ENCODE measurements at places on chromosomes 16 and 17. TPM values are rescaled to one million over a fixed set of nuclear protein-coding genes. Genes with fewer than 3 reads are reported as not detected.

DNA sequence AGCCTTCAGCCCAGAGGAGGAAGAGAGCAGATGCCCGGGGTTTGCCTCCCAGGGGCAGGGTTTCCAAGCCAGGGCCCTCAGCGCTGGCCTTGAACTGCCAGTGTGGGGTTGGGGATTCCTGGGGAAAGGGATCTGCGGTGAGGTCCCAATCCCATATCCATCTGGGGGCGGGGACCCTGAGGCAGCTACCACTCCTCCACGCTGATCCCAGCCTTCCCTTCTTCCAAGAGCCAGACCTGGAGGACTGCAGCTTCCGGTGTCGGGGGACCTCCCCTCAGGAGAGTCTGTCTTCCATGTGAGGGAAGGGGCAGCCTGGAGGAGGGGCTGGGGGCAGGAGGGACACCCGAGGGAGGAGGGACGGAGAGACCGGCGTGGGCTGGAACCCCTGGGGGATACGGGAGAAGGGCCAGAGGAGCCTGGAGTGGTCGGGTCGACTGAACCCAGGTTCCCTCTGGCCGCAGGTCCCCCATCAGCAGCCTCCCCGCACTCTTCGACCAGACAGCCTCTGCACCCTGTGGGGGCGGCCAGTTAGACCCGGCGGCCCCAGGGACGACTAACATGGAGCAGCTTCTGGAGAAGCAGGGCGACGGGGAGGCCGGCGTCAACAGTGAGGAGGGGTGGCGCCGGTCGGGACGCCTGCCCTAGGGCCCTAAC, 10.7 kb upstream of the CISD3 start:
- DNase-seq: no peak

GRCh38 chr16:88726981-88727380, 20.7 kb downstream of the CTU2 start:
- no peak for DNase-seq

DNA sequence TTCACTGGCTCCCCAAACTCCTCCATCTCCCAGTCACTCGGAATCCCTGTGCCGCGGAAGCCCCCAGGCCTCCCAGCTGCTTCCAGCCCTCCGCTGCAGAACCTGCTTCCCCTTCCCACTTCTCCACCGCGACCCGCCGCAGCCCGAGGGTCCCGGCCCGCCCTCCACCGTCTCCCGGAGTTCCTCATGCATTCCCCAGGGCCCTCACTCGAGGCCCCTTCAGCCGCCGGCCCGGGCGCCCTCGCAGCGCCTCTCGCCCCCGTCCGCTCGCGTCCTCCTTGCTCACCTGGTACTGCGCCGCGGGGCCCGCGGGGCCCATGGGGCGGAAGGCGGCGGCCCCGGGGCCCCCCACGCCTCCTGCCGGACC, 329 bp downstream of the SMARCD2 start:
- no peak for DNase-seq

DNA sequence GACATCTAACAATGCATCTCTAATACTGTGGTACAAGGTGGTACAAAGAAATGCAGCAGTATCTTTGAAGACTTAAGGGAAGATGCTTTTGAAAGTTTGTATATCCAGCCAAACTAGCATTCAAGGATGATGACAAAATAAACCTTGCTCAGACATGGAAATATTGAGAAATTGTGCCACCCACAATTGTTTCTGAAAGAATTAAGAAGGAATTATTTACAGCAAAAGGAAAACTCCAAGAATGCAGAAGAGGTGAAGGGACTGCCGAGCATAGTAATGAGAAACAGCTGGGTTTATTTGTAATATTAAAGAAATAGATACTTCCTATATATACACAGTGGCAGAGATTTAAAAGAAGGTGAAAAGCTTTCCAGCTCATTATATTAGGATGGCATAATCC, 29.5 kb downstream of the PMFBP1 start:
- DNase-seq: no peak

GRCh38 chr16:30760577-30761426, 1.1 kb downstream of the CFAP119 start:
- no peak for DNase-seq

DNA sequence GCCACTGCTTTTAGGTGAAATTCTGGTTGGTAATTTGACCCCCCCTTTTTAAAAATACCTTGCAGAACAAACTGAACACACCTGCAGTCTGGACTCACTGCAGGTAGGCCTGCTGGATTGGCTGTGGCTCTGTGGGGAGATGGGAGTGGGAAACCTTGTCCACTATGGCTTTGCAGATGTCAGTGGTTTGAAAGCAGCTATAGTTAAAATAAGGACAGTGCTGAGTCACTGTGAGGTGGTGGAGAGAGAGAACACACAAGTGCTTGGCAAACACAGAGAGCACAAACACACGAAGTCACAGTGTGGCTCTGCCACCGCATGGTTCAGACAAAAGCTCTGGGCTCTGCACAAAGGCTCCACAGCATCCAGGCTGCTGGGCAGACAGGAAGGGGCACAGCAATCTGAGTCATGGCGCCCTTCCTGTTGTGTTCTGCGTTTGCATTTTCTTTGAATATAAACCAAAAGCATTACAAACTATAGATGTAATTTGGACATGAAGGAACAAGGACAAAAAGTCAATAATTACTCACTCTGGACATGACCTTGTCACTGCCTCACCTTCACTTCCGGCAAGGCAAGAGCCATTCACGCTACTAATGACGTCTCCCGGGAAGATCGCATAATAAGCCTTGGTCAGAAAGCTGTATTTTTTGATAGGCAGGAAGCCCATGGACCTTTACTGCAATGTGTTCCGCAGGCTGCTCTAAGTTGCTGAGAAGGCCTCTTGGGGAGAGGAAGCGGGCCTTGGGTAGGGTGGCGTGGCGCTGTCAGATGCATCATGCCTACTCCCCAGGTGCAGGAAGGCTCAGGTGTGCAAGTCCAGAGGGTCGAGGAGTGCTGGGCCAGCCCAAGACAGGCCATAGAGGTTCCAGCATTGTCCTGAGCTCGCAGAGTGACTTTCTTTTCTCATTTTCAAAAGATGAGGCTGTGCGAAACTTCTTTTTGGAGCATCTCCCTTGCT, 60.1 kb upstream of the MED9 start:
- DNase-seq: no peak

DNA sequence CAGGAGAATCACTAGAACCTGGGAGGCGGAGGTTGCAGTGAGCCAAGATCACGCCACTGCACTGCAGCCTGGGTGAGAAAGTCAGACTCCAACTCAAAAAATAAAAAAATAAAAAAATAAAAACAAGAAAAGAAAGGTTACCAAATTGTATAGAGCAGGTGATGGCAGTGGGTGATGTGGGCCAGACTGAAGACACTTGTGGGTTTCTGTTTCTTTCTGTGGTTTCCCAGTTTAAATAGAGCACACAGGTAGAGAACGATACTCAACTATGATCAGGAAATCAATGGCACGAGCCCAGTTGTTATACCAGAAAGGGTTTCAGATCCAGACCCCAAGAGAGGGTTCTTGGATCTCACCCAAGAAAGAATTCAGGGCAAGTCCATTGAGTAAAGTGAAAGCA, 32.6 kb downstream of the NUBP1 start:
- no peak for DNase-seq

DNA sequence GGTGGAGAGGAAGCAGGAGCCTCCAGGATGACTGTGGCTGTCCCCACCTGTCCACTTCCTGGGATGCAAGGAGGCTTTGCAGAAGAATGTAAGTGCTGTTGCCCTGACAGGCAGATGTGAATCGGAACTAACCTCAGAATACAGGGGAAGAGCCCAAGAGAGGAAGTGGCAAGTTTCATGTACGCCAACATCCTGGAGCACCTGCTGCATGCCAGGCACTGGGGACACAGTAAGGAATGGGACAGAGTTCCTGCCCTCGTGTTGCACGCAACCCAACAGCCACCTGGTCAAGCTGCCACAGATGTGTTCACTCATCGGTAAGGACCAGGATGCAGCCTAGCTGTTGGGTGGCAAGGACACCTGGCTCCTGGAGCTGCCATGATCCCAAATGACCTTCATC, 98.6 kb upstream of the RPL38 start:
- DNase-seq: no peak

GRCh38 chr16:56332464-56333079, 92.8 kb downstream of the AMFR start:
- DNase-seq: no peak

- DNase-seq: no peak
Observed at GRCh38 chr17:60303406-60304099, 88.4 kb downstream of the USP32 start.

DNA sequence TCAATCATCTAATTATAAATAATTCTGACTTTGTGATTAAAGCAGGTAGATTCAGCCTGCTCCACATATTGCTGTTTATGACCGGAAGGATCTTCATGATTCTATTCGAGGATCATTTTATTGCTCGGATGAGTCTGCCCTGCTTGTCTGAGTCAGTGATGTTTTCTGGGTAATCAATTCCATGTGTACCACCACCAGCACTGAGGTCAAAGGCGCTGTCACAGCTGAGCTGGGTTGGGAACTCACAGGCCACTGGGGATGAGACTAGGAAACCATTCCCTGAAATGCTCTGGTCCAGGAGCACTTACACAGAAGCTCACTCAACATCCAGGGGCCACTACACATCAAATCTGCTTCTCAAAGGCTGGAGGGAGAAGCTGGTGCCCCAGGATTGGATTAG, 30.4 kb upstream of the ERN1 start:
- no peak for DNase-seq

- DNase-seq: no peak
Observed at GRCh38 chr16:8818504-8819270, 21.0 kb downstream of the PMM2 start.

DNA sequence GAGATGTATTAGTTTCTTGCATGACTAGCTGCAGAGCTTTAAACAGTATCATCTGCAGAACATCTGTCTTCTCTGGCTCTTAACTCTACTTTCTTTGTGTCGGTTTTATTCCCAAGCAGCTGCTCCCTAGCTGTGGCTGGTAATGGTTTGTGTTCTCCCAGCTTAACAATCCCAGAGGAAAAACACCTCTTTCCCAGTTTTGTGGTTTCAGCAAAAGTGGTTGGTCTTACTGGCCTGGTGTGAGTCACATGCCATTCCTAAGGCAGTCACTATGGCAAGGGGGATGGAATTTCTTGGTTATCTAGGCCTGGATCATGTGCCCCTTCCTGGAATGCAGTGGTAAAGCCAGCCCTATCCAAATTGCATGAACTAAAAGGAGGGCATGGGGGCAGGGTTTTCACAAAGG, 27.5 kb downstream of the OMG start:
- peak; percentile 36 for DNase-seq

DNA sequence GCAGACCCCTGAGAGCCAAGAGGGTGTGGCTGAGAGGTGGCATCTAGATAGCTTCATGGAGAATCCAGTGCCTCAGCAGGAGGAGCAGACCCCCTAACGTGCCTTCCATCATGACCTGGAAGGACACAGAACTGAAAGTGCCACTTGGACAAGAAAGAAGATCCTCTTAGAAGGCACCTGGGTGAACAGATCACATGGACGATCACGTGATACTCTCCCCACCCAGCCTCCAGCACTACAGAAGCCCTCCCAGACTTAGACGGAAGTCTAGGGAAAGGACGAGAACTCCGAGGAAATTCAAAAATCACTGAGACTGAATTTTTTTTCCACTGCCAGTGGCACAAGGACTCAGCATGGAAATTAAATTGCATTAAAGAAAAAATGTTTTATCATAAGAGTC, 113.4 kb downstream of the MRM1 start:
- no peak for DNase-seq

- no peak for DNase-seq
Observed at GRCh38 chr17:17768424-17769088, 68.2 kb downstream of the SREBF1 start.

DNA sequence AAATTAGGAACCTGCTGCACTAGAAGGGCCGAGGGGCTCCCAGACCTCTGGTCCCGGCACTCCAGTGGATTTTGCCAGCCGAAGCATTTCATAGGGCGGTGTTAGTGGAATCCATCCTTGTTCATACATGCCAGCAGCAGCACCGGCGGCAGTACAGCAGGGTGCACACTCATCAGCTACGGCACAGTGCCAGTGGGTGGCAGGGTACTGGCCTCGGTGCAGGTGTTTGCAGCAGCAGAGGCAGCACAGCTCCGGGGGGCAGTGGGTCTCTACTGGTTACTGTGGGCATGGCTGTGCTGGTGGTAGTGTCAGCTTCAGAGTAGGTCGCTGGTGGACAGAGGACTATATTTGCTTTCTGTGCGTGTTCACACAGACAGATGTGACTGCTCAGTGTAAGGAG, 985.7 kb downstream of the CDH8 start:
- DNase-seq: no peak

- DNase-seq: no peak
Observed at GRCh38 chr17:33745047-33745760, 452.1 kb upstream of the ASIC2 start.

GRCh38 chr16:21167360-21167759, 8.9 kb downstream of the LDAF1 start:
- no peak for DNase-seq

DNA sequence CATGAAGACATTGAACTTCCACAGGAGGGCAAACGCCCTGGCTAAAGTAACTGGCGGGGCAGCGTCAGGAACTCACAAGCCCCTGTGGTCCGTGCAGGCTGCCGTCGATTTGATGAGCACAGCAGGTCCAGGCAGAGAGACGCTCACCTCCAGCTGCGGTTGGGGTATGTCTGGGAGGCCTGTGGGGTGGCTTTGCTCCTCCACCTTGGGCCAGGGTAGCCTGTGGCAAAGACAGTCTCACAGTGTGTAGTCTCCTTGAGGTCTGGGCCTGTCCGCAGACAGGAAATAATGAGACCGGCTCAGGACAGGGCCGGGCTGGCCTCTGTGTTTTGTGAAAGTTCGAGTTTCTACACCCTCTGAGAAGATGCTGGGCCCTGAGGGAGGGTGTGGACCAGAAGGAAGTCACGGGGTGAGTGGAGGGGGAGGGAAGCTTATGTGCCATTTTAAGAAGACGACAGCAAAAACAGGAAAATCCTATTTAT, 103.3 kb downstream of the METRNL start:
- no peak for DNase-seq

GRCh38 chr16:10681310-10682308, 13.1 kb downstream of the TEKT5 start:
- DNase-seq: no peak

The CTRB2 gene
- 0.23 TPM for polyA plus RNA-seq

The CACNG4 gene
- polyA plus RNA-seq: 10.0 TPM

The SPATA22 gene
- polyA plus RNA-seq: 0.32 TPM

The TBX21 gene
- 0.15 TPM for polyA plus RNA-seq

The CCL3 gene
- 5.8 TPM for polyA plus RNA-seq

The NACA2 gene
- 1.3 TPM for polyA plus RNA-seq

The GAST gene
- polyA plus RNA-seq: not detected

The SLC9A5 gene
- polyA plus RNA-seq: 1.5 TPM

The INCA1 gene
- 4.9 TPM for polyA plus RNA-seq

The TBC1D3B gene
- 10.9 TPM for polyA plus RNA-seq

Data from hindlimb muscle (tissue), 1 donor.